ENCODE measurements at places on chromosomes 12 and 14. TPM values are rescaled to one million over a fixed set of nuclear protein-coding genes. Genes with fewer than 3 reads are reported as not detected.
A peak's percentile ranks its signal among the peaks of the same experiment; 100 is the strongest.

MMP19 gene
- total RNA-seq, result 7.1 TPM

MLF2 gene
- total RNA-seq, result 88.6 TPM

HHIPL1 gene
- 9.9 TPM for total RNA-seq

KRT77 gene
- total RNA-seq, result not detected

TSPAN8 gene
- under 0.01 TPM for total RNA-seq

TAS2R43 gene
- total RNA-seq, result 0.99 TPM

AQP5 gene
- total RNA-seq, result under 0.01 TPM

C12orf50 gene
- total RNA-seq, result under 0.01 TPM

OLR1 gene
- total RNA-seq, result 1.2 TPM

CCDC196 gene
- not detected for total RNA-seq

GPRC5D gene
- not detected for total RNA-seq

MSRB3 gene
- total RNA-seq, result 31.3 TPM

GRCh38 chr12:128763395-128763794, 60.4 kb downstream of the SLC15A4 start:
- DNase-seq, result no peak

GRCh38 chr12:104049903-104050356, at the start of gene GLT8D2:
GLT8D2 (minus strand) TSS chr12:104050187; CDS start chr12:104019648, 30,539 bp downstream.
- peak; percentile 87 for DNase-seq

GRCh38 chr12:54196396-54196795, 7.6 kb upstream of the SMUG1 start:
- DNase-seq, result no peak

- DNase-seq, result no peak
Observed at GRCh38 chr14:61227884-61228591, 53.1 kb downstream of the TMEM30B start.

GRCh38 chr12:123354600-123354999, 10.0 kb downstream of the SBNO1 start:
- DNase-seq, result peak; percentile 32

DNA sequence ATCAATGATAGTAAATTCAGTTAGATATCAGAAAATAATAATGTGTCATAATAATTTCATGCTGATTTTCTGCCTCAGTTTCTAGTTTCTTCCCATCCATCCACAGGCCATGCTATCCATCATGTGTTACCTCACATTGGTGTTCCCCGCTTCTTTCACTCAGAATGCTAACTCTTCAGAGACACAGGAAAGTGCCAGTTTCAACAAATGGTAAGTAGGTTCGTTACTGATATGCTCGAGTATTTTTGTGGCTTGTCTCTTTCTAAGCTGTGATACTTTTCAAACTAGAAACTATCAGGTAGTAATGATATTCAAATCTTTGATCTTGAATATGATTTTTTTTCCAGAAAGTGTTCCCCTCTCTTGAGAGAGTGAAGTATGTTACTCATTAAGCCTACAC, 1.5 kb downstream of the KLRB1 start:
- DNase-seq, result no peak

DNA sequence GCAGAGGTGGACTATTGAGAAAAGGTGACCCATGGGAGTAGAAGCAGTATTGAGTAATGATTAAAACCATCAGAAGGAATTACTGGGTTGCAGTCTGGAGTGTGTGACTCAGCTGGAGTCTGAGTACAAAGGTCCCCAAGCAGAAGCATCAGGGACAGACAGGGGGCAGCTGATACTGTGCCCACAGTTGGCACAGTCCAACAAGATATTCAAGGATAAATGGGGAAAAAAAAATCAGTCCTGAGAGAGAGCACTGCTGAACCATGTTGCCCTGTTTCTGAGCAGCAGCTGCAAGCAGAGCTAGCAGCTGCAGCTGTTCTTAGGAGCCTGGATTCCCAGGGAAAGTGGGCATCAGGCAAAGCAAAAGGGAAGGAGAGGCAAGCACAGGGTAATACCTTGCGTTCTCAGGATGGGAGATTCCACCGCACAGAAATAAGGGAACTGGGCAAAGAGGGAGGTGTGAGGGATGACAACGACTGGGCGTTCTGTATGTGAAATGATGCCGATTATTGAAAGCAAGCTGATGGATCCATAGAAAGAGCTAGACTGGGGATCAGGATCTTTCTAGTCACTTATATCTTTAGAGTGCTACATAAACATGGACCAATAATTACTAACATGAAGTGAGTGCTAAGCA, 17.7 kb downstream of the NEUROD4 start:
- no peak for DNase-seq

- no peak for DNase-seq
Observed at GRCh38 chr12:34348836-34349672, 326.8 kb downstream of the ALG10 start.

DNA sequence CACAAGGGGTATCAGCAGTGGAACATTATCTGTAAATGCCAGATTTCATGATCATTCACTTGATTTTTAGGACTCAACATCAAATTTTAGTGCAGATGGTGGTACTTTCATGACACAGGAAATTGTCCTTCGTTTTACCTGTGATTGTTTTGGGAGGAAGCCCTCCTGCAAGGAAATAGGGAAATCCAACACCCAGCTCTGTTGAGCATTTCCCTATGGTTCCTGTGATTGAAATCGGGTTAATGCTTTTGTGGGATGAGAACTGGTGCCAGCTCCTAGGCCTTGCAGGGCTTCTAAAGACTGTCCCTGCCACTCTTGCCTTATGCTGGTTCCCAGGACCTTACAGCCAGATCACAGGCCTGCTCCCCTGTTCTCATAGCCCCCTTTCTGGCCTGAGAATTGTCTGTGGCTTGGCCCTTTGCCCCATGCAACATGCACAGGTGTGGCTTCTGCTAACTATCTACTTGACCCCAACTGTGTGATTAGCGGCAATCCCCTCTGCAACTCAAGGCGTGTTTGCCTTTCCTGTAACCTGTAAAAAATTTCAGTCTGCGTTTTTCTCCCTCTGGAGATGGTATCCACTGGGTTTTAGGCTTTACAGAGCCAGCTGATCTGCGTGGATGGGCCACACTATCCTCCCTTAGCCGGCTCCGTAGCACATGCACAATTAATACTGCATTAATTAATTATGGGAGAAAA, 112.5 kb downstream of the ETV6 start:
- DNase-seq, result no peak

GRCh38 chr12:94287245-94287628, 138.9 kb downstream of the PLXNC1 start:
- no peak for DNase-seq

GRCh38 chr14:99546234-99546879, 57.6 kb downstream of the CCDC85C start:
- DNase-seq, result no peak

DNA sequence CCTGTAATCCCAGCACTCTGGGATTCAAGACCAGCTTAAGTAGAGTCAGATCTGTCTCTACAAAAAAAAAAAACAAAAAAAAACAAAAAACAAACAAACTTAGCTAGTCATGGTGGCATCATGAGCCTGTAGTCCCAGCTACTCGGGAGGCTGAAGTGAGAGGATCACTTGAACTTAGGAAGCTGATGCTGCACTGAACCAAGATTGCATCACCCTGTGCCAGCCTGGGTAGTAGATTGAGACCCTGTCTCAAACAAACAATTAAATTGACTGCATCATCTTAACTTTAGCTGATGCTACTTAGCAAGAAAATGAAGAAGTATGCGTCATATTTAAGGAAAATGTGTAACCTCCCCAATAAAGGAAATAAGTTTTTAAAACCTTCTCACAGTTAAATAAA, 136.6 kb upstream of the ATXN7L3B start:
- DNase-seq, result no peak

DNA sequence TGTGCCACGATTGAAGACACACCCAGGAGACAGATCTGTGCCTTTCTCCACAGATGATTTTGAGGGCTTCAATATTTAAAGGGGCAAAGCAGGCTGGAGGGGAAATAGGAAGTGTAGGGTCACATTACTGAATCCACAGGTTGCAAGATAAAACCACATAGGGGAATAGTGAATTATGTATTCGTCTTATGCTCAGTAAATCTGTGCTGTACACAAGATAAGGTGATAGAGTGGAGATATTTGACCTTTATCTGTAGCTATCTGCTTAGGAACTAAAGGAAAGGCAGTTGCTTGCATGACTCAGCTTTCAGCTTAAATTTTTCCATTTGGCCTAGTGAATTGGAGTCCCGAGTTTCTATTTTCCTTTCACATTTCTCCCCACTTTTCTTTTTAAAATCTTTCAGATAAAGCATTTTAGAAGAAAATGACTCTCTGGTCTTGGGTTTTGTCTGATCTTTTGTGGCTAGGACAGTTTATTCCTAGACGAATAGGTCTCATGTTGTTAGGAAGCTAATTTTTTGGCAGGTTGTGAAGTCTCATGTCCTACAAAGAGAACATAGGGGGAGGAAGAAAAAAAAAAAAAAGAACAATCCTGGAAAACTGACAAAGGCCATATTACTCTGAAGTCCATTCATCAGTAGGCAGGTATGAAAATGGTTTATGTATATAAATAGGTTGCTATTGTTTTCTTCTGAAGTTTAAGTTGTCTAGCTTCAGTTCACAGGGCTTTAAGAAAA, 55.4 kb downstream of the FBXO33 start:
- peak; percentile 57 for DNase-seq

DNA sequence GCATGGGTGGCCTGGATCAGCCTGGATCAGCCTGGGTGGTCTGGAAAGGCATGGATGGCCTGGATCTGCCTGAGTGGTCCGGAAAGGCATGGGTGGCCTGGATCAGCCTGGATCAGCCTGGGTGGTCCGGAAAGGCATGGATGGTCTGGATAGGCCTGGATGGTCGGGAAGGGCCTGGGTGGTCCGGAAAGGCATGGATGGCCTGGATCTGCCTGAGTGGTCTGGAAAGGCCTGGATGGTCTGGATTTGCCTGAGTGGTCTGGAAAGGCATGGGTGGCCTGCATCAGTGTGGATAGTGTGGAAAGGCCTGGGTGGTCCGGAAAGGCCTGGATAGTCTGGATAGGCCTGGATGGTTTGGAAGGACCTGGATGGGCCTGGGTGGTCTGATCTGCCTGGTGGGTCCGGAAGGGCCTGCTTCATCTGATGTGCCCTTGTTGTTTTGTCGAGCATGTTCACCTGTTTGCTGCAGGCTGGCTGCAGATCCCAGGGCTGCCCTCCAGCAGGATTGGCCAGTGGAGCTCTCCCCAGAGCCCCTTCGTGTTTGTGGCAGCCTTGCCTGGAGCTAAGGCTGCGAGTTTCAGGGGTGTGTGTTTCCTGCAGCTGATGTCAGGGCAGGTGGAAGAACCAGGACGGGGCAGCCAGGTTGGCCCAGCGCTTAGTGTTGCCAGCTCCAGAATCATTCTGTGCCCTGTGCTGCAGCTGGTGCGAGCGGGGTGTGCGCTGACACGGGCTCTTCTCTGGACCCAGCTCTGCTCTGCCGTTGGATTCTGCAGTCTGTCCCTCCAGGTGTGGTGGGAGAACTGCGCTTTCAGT, 19.3 kb upstream of the TEX22 start:
- DNase-seq, result no peak

DNA sequence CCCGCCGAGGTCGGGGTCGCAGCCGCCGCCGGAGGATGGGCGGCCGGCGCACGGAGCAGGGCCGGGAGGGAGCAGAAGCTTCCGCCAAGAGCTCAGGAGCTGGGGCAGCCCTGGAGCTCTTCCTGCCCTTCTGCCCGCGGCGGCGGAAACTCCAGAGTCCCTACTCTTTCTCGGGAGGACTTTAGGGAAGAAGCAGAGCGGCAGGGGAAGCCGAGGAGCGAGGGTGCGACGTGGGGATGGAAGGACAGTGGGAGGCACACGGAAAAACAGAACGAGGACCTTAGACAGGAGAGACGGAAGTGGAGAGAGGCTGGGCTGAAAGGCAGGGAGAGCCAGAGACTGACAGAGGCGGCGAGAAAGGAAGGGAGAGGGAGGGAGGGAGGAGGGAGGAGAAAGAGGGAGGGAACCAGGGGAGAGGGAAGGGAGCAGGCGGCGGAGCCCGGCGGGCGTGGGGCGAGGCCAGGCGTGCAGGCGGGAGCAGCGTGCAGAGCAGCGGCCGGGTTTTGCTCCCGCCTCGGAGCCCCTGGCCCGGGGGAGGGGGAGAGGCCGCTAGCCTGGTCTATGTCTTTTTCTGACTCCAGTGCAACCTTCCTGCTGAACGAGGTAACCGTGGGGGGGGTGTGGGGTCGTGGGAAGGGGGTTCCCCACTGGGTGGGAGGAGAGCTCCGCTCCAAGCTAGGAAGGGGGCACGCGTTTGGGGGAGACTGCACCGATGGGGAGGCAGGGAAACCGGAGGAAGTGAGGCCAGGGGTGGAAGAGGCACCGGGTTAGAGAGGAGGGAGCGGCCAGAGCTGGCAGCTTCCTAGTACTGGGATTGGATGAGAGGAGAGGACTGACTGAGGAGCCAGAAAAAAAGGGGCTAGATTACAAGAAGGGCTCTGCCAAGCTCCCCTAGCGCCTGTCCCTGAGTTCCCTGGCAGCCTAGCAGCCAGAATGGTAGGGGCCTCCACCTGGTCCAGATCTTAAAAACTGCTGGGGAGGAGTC, 2.9 kb upstream of the CACNB3 start:
- peak; percentile 87 for DNase-seq

DNA sequence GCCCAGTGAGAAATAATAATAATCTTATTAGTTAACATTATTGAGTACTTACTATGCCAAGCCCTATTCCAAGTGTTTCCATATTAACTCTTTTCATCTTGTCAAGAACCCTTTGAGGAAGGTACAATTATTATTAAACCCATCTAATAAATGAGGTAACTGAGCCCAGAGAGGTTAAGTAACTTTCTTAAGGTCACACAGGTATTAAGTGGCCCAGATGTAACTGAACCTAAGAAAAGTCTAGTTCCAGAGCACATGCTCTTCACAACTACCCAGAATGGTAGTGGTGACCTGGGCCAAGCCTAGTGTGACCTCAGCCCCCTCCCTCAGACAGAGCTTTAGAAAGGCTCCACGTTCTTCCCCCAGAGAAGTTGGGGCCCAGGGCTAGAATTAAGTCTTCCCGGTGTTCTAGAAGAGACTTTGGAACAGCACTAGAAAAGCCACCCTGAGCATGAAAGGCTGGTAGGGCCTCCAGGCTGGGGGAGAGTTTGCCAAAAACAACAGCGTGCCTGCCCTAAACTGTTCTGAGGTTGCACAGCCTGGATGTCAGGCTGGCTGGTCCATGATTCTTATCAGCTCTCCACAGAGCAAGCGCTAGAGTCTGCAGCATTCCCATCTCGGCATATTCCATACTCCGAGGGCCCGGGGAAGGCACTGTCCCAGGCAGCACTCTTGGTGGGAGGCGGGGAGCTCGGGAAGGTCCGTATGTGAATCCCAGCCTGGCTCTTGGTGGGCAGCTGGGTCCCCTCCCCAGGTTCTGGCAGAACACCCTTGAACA, 41.3 kb upstream of the CTDSP2 start:
- peak; percentile 77 for DNase-seq
